CD4-positive, alpha-beta T cell treated with Interleukin-15 for 4 hours (primary cell): ENCODE measurements at places on chromosomes 4 and X.

GRCh38 chr4:76585897-76586360 lies 150.9 kb downstream of the SHROOM3 start:
- DNase-seq = no peak

DNA sequence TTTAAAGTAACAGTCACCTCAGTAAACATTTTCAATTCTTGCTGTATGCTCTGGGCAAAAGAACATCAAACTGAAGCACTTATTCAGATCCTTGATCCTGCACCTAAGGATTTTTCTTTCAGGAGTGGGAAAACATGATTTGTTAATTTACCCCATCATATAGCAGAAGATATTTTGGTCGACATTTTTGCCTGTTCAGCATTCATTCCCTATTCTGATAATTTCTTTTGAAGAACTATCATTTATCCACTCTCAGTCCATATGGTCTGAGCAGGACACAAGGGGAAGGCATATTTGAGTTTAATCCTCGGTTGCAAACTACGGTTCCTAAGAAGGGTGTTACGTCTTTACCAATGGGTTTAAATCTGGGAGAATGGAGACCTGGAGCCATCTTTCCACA lies 1.2 kb upstream of the CLOCK start:
- no peak for DNase-seq

- DNase-seq = no peak
These were observed 22.7 kb upstream of the PGRMC2 start for GRCh38 chr4:128310266-128310697.

DNA sequence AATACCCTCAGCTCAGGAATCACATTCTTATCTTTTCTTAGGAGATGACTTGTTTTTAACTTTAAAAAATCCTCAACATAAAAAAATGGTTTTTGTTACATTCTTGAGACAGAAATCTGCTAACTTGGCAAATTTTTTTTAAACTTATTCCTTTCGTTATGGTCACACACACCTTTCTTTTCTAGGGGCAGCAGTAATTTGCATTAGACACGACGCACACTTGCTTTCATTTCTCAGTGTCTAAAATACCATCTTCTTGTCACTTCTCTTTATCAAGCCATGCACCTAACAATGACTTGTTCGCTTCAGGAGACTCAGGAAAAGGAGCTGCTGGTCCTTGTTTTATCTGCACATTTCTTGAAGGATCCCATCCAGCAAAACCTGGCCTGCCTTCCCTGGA lies 112.6 kb upstream of the TBL1X start:
- DNase-seq = no peak

- peak; percentile 2 for DNase-seq
These were observed 95.4 kb upstream of the MAML3 start for GRCh38 chr4:140249351-140249750.
